Glutamatergic neuron (in vitro differentiated cells): ENCODE measurements at places on chromosomes 13 and 19. TPM values are rescaled to one million over a fixed set of nuclear protein-coding genes. Genes with fewer than 3 reads are reported as not detected.

CEACAM4 gene
- total RNA-seq, result not detected

ZNF606 gene
- total RNA-seq, result 58.2 TPM

ZNF835 gene
- 2.7 TPM for total RNA-seq

DNA sequence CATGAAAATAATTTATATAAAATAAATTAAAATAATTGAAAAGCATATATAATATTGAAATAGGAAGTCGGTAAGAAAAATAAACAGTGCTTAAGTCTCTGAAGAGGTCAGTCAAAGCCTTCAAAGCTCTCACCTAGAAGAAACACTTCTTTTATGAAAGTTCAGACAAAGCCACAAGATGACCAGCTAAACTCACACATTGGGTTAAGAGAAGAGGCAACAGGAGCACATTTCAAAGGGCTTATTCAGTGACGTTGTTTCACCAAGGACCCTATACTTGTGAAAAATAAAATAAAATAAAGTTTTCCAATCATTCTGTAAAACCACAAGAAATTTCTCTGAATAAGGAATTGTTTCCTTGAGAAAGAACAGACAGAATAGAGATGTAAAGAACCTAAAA lies 2.5 kb upstream of the ITM2B start:
- H3K27ac ChIP-seq, result no peak overlapping the region
- peaks cover 2% of the 10 kb centered on the region for H3K27me3 ChIP-seq
- no peaks in the 10 kb centered on the region for H3K36me3 ChIP-seq
- H3K4me3 ChIP-seq, result no peak overlapping the region

DNA sequence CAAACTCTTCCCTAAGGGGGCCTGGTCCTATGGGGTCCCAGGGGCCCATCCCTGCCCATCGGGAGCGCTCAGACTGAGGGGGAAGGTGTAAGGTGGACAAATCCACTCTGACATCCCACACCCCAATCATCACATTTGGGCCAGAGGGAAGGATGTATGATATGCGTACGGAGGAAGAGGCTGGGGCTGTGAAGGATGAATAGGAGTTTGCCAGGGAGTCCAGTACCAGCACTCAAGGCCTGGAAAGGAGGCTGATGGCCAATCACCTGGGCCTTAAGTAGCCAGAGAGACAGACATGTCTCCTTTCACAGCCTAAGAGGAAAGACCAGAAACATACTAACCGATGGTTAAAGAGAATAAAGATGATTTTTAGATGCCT lies 14.9 kb downstream of the TJP3 start:
- H3K4me1 ChIP-seq, result no peaks in the 10 kb centered on the region
- H3K27ac ChIP-seq, result no peak overlapping the region
- peaks cover 3% of the 10 kb centered on the region for H3K27me3 ChIP-seq
- H3K36me3 ChIP-seq, result no peaks in the 10 kb centered on the region

DNA sequence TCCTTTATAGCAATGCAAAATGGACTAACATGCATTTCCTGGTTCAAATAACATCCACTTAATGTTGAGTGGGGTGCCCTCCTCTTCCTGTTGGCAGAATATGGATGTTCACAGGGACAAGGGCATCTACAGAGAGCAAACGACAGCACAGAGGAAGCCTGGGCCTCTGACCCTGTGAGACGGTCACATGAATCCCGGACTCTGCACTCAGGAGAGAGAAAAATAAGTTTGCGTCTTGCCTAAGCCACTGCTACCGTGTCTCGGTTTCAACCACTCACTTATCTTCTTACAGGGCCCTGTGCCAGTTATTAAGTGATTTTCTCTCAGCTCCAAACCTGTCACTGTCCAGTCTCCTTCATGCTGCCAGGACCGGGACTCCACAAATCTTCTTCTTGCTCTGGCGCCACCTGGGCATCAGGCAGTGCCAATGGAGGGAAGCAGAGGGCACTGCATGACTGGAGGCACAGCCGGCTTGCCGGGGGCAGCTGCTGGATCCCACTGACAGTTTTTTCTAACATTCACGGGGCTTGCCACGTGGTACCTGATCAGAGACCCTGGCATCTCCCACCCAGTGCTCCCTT lies 11.8 kb downstream of the LIG1 start:
- no peak for DNase-seq
- peaks cover 2% of the 10 kb centered on the region for H3K27me3 ChIP-seq
- H3K4me3 ChIP-seq, result no peak overlapping the region

DNA sequence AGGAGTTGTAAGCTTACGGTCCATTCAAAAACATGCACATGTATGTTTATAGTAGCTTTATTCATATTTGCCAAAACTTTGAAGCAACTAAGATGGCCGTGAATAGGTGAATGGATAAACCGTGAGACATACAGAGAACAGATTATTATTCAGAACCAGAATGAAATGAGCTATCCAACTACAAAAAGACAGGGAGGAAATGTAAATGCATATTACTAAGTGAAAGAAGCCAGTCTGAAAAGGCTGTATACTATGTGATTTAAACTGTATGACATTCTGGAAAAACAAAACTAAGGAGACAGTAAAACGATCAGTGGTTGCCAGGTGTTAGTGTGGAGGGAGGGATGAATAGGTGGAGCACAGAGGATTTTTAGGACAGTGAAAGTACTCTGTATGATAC lies 19.9 kb downstream of the NDFIP2 start:
- no peak overlapping the region for H3K27ac ChIP-seq
- no peaks in the 10 kb centered on the region for H3K36me3 ChIP-seq
- no peaks in the 10 kb centered on the region for H3K27me3 ChIP-seq
- H3K4me3 ChIP-seq, result no peak overlapping the region
- DNase-seq, result no peak

- H3K27ac ChIP-seq, result no peak overlapping the region
- no peaks in the 10 kb centered on the region for H3K36me3 ChIP-seq
- H3K27me3 ChIP-seq, result peaks cover 2% of the 10 kb centered on the region
Measured at GRCh38 chr13:83325125-83325853, 557.0 kb downstream of the SLITRK1 start.

DNA sequence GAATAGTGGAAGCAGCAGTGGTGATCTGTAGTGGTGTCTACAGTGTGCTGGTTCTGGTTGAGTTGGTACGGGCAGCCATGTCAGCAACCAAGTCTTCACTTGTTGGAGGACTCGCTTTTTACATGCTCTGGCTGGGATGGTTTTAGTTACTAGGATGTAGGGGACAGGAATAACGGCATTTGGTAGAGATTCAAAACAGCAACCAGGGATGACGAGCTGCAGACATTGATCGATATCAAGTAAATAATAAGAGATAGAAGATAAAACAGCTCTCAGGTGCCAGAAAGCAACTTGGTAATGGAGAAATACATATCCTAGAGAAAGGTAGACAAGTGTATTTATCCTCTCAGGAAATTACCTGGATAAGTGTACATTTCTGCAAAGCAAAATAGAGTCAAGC lies 84.3 kb downstream of the PCCA start:
- H3K27ac ChIP-seq, result no peak overlapping the region
- peaks cover 29% of the 10 kb centered on the region for H3K4me1 ChIP-seq
- H3K36me3 ChIP-seq, result peaks cover 10% of the 10 kb centered on the region
- H3K27me3 ChIP-seq, result no peaks in the 10 kb centered on the region
- DNase-seq, result no peak

- H3K4me3 ChIP-seq, result peak overlapping the region; percentile 59
- peaks cover 16% of the 10 kb centered on the region for H3K27me3 ChIP-seq
- no peaks in the 10 kb centered on the region for H3K4me1 ChIP-seq
- no peak for DNase-seq
- H3K36me3 ChIP-seq, result peaks cover 7% of the 10 kb centered on the region
Measured at GRCh38 chr19:17831419-17831888, 10.1 kb upstream of the INSL3 start.

- H3K27ac ChIP-seq, result no peak overlapping the region
- H3K27me3 ChIP-seq, result peaks cover 2% of the 10 kb centered on the region
- no peak overlapping the region for H3K4me3 ChIP-seq
- no peak for DNase-seq
- H3K36me3 ChIP-seq, result no peaks in the 10 kb centered on the region
- H3K4me1 ChIP-seq, result peaks cover 2% of the 10 kb centered on the region
Measured at GRCh38 chr13:46961719-46962118, 64.9 kb upstream of the HTR2A start.

- peak; percentile 55 for DNase-seq
- peaks cover 14% of the 10 kb centered on the region for H3K4me1 ChIP-seq
- H3K4me3 ChIP-seq, result peak overlapping the region; percentile 78
- H3K36me3 ChIP-seq, result no peaks in the 10 kb centered on the region
- no peak overlapping the region for H3K27ac ChIP-seq
Measured at GRCh38 chr19:47228168-47228936, 2.6 kb downstream of the BBC3 start.

DNA sequence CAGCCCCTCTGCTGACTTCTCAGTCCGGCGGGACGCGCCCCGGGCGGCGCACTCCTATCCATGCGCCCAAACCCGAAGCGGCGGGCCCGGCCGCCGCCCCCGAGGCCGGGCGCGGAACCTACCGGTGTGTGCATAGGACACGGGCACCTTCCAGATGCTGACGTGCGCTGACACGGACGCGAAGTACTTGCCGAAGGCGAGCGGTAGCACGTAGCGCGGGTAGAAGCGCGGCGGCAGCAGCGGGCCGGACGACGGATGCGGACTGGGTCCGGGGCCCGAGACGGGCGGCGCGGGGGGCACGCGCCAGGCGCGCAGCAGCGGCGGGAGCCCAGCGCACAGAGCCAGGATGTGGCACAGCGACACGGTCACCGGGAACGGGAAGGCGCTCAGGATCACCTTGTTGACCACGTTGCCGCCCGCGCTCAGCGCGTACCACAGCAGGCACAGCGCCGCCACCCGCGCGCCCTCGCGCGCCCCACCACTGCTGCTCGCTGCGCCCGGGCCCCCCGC lies 338 bp downstream of the SLC35E1 start:
- no peak for DNase-seq
- H3K4me1 ChIP-seq, result peaks cover 10% of the 10 kb centered on the region
- no peak overlapping the region for H3K27ac ChIP-seq

GRCh38 chr19:3262362-3262761 lies 37.9 kb downstream of the CELF5 start:
- no peak overlapping the region for H3K4me3 ChIP-seq
- H3K36me3 ChIP-seq, result peaks cover 5% of the 10 kb centered on the region
- H3K27me3 ChIP-seq, result peaks cover 1% of the 10 kb centered on the region
- DNase-seq, result no peak
- H3K4me1 ChIP-seq, result no peaks in the 10 kb centered on the region
- no peak overlapping the region for H3K27ac ChIP-seq

DNA sequence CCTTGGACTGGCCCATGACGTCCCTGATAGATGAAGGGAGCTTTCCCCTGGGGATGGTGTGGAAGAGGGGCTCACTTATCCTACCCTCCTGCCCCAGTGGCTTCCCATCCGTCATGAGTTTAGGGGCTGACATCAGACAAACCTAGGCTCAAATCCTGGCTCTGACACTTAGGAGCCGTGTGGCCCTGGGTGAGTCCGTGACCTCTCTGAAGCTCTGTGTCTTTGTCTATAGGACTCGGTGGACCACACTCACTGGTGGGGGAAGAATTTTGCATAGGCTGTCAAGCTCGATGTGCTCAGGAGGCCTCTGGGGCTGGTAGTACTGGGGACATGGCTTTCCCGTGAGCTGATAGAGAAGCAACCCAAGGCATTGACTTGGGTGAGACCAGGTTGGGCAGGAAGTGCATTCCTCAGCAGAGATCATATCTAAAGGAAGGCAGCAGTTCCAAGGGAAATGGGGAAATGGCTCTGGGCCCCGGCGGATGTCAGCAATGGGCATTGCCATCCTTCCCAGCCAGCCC lies 17.4 kb upstream of the AP1M2 start:
- H3K27me3 ChIP-seq, result no peaks in the 10 kb centered on the region
- H3K4me3 ChIP-seq, result peak overlapping the region; percentile 52
- H3K27ac ChIP-seq, result peak overlapping the region; percentile 43
